ENCODE measurements at places on chromosomes 12 and 14.

DNA sequence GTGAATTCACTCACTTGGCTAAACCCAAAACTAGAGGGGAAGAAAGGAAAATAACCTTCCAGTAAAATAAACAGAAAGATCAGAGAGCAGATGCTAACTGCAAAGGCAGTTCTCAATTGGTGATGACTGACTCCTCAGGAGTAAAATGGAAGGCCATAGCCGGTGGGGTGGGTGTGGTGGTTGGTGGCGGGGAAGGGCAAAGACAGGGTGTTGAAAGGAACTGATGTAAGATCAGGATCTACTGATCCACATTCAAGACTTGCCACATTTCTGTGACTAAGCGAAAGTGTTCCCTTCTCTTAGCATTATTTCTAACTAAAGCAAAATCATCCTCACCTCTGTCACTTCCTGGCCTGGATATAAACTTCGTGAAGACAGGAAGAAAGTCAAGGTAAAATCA, 26.3 kb upstream of the TC2N start:
- DNase-seq = no peak

GRCh38 chr12:19439059-19440018, at the start of gene AEBP2:
Gene AEBP2, plus strand, starts transcription at chr12:19439492. Its CDS starts 208 bp downstream, at chr12:19439700.
- DNase-seq = peak; percentile 66

DNA sequence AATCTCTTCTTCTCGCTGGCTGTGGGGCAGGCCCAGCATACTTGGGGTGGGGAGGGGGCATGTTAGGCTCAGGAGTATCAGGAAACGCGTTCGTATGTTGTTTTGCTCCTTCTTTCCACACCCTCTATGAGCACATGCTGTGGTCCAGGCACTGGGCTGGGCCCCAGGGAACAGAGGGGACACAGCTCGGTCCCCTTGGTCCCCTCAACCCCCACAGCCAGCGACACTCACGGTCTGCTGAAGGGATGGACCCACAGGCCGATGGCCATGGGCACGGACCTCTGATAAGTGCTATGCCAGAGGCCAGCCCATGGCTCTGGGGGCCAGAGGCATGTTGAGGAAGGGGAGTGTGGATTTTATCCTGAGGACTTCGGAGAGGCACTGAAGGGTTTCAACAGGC, 6.2 kb downstream of the IFI27 start:
- DNase-seq = no peak

GRCh38 chr14:65840118-65840751, 427.7 kb downstream of the FUT8 start:
- DNase-seq = no peak

DNA sequence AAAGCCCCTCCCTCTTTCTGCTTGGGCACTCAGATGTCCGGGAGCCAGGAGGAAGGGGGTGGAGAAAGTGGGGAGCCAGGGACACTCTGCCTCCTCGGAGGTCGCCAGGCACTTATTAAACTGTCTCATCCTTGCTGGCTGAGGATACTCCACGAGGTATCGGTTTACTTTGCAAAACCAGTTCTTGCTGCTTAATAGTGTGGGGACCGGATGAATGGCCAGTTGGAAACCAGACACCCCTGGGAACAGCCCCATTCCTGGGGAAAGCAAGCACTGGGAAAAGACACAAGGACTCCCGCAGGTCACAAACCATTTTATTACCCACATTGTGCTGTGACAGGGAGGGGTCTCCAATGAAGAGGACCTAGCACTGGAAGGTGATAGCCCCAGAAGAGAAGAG, 34.2 kb downstream of the CCDC88C start:
- no peak for DNase-seq

- no peak for DNase-seq
Measured at GRCh38 chr12:121282072-121282742, 14.3 kb downstream of the CAMKK2 start.

DNA sequence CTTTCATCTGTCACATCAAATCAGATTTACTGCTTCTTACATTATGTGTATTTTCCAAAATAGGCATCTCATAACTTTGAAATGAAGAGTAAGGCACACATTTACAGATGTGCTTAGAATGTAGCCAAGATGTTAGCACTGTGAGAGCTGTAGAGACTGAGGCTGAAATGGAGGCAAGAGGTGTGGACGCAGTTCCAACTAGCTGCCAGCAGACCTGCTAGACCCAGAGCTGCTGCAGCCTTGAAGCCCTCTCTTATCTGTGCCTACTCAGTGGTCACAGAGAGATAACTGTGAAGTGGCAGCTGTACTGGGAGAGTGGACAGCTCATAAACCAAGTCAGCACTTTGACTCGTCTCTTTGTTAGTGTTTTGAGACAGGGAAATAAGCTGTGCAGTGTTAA, 470.9 kb downstream of the CCER1 start:
- DNase-seq = no peak

DNA sequence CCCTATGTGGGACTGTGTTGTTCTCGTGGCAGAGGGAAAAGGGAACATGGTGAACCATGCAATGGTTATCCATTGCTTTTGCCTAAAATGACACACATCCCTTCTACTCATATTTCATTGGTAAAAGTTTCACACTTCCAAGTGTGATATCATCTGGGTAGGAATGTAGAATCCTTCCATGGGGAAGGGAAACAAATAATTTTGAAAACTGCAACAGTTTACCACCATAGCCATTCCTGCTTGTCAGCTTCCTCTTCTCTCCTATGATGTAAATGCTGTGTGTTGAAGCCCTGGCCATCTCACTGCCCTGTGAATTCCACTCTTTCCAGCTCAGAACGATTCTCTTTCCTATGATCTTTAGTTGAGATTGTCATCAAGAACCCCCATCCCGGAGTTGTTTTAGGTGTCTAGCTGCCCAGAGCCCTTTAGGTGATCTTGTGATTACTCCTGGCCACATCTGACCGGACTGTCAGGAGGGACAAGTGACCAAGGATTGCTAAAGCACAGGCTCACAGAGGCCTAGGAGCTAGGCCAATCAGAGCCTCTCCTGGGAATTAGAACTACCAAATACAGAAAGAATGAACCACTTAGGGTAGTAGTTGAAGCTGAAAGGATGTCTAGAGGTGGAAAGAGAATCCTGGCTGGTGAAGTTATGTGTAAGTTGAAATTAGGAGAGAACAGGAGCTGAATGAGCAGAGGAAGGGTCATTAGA, 84.6 kb downstream of the VCPKMT start:
- DNase-seq = no peak

DNA sequence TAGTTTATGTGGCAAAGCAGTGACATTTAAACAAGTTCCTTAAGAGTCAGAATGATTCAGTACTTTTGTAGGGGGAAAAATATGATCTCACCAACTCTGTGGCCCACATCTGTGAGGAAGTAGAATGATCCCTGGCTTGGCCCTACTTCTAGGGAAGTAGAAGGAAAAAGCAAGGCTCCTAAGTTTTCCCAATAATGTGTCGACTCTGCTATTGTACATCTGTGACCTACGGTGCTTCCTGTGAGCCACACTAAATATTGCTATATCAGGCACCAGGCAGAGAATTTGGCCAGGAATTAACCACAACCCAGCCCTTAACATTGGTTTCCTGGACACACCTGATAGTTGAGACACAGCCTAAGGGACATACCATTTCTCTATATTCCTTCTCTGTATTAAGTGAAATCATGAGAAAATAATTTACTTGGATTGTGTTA, 9.3 kb upstream of the NID2 start:
- DNase-seq = no peak

- DNase-seq = no peak
Measured at GRCh38 chr12:105292705-105293104, 37.8 kb upstream of the C12orf75 start.

DNA sequence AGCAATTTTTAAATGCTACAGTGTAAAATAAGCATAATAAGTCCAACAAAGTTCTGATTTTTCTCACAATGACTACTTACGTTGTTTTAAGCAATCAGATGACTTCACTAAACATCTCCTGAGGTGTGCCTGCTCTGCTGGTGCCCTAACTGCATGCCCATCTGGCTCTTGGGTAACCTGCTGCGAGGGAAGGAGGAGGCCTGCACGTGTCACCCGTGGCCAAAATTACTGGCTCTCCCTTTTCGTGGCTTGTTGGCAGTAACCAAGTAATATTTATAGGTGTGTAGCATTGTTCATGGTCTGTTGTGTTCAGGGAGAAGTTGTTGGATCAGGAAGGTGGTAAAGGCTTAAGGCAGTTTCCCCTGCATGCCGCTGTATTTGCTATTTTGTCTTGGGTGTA, 6.3 kb upstream of the NFKBIA start:
- DNase-seq = no peak

DNA sequence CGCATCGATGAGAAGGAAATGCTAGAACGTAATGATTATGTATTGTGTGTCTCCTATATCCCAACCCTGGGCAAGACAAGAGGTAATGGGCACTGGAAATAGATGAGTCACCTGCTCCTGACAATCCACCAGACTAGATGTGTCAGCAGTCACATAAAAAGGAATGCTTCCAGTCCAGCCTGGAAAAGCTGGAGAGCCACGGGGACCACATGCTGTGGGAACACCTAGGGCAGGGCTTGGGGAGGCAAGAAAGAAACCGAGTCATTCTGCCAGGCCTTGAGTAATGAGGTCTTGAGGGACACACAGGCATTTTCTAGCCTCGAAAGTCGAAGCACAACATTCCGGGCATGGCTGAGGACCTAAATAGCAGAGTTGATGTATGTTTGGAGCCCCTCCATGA, 716.7 kb upstream of the TMEM132C start:
- DNase-seq = peak; percentile 57

- DNase-seq = no peak
Measured at GRCh38 chr12:4059898-4060568, 186.8 kb upstream of the PARP11 start.

- DNase-seq = no peak
Measured at GRCh38 chr12:1829306-1829900, 9.0 kb downstream of the LRTM2 start.

DNA sequence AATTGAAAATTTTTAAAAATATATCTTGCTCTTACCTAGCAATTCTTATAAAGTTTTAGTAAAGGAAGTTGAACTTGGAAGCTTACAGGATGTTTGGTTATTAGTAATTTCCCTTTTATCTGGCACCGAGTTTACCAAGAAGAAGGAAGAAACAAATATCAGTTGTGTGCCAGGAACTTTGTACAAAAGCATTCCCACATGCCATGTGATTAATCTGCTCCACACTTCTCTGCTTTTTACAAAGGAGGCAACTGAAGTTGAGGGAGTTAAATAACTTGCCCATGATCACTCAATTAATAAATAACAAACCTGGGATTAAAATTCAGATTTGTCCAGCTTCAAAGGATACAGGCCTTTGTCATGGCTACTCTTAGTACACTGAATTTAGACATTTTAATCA, 122.5 kb upstream of the BCAT1 start:
- no peak for DNase-seq

- no peak for DNase-seq
Measured at GRCh38 chr12:117363056-117363662, 1.7 kb upstream of the NOS1 start.

- DNase-seq = no peak
Measured at GRCh38 chr14:24297190-24297964, 2.2 kb downstream of the DHRS1 start.

DNA sequence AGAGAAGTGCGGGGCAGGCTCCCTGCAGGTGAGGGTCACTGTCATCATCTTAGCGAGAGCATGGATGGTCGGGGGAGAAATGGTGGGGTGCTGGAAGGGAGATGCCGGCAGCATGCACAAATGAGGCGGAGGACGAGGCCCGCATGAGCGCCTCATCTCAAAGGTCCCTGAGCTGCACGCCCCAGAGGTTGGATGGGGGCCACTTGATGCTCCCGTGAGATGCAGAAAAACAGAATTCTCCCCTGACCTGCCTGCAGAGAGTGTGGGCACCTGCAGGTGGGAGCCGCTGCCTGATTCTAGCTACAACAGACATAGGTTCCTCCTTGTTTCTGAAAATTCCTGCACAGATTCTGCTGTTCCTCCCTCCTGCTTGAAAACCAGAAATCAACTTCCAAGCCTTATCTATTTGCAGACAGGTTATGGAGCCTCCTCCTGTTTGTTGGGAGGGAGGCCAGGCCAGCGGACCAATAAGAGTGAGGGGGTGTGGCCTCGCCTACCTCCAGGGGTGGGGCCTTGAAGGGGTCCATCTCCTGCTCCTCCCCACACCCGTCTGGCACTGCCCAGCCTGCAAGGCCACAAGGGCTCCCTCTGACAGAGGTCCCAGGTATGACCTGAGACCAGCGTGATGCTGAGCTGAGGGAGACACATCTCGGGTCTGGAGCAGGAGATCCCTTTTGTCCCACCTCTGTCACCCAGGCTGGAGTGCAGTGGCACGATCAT, 67.2 kb downstream of the KDM2B start:
- DNase-seq = no peak

DNA sequence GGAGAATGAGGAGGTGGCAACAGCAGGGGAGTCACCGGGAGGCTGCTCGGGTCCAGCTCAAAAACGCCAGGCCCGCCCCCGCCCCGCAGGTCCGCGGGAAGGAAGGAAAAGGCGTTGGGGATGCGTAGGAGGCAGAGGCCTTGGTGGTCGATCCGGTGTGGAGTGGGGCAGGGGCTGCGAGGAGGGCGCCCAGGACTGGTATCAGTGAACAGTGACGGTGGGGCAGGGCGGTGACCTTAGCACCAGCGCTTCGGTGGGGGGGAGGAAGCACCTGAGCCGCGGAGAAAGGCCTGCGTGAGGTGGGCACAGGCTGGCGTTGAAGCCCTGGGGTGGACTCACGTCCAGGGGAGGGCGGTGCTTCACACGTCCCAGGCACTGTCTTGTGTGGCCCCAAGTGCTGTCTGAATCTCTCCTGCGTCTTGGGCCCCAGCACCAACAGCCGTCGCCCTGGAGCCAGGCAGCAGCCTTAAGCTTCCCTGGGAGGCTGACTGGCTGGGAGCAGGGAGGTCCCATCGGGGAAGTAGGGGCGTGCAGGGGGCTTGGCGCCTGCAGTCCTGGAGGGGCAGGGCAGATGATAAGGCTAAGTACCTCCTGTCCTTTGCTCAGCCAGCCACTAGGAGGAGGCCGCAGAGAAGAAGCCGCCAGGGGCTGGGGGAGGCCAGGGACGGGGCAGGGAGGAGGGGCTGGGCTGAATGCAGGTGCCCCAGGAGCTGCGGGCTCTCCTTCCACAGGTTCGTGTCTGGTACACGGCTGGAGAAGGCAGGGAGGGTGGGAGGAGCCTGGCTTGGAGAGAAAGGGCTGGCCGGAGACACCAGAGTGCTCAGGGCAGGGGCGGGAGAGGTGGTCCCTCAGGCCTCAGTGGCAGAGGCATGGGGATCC, 26.5 kb downstream of the ZBTB42 start:
- DNase-seq = no peak

- DNase-seq = no peak
Measured at GRCh38 chr14:94907626-94908261, 137.8 kb upstream of the GSC start.

- DNase-seq = no peak
Measured at GRCh38 chr12:105091476-105092206, 7.4 kb upstream of the ALDH1L2 start.

GRCh38 chr12:86729739-86730138, 473.5 kb upstream of the MGAT4C start:
- no peak for DNase-seq

- DNase-seq = no peak
Measured at GRCh38 chr14:83271663-83272062, 1738.0 kb upstream of the SEL1L start.

GRCh38 chr12:57454566-57455373, at the start of gene INHBE:
Gene INHBE, plus strand, starts transcription at chr12:57455307. Its CDS starts 230 bp downstream, at chr12:57455537.
- peak; percentile 57 for DNase-seq
